HCT116 (cell line): ENCODE measurements at places on chromosomes 7 and 10.
A peak's percentile ranks its signal among the peaks of the same experiment; 100 is the strongest.

- peak; percentile 38 for DNase-seq
Observed at GRCh38 chr10:58299580-58299979, 30.6 kb downstream of the CISD1 start.

GRCh38 chr7:36607721-36608095 is 116.6 kb downstream of the AOAH start:
- no peak for DNase-seq

- DNase-seq, result no peak
Observed at GRCh38 chr10:34739915-34740314, 75.2 kb downstream of the PARD3 start.

GRCh38 chr7:47940088-47941013 is 7.9 kb downstream of the PKD1L1 start:
- DNase-seq, result no peak

DNA sequence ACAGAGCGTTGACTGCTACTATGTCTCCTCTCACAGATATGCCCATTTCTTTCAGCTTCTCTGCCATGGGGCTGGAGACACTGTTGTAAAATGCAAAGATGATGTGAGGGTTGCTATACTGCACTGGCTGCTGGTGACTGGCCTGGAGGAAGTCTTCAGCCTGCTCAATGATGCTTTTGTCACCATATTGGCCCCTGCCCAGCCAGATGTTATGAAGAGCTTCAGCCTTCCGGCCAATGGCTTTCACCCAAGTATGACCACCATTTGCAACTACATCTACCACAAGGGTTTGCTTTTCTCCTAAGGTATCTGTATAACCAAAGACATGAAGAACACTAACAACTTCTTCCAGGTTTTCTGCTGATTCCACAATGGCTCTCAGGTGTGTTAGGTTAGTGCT is 1.6 kb downstream of the C7orf25 start:
- no peak for DNase-seq

- DNase-seq, result no peak
Observed at GRCh38 chr7:40579401-40579800, 444.6 kb downstream of the SUGCT start.

GRCh38 chr7:99752356-99752755 is 17.4 kb upstream of the CYP3A7 start:
- DNase-seq, result no peak

DNA sequence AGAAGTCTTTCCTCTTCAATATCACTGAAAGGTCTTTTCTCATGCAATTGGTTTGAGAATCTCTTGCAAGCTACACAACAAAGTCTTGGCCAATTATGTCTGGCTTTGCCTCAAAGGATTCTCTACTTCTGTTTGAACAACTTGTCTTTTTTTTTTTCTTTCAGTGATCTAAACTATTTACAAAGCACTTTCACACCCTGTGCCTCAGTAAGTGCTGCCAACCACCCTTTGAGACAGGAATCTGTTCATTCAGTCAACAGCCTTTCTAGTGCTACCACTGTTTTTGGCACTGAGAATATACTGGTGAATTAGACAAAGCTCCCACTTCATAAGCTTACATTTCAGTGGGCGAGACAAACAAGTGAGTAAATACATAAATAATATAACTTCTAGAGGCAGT is 26.9 kb upstream of the SDK1 start:
- DNase-seq, result no peak

DNA sequence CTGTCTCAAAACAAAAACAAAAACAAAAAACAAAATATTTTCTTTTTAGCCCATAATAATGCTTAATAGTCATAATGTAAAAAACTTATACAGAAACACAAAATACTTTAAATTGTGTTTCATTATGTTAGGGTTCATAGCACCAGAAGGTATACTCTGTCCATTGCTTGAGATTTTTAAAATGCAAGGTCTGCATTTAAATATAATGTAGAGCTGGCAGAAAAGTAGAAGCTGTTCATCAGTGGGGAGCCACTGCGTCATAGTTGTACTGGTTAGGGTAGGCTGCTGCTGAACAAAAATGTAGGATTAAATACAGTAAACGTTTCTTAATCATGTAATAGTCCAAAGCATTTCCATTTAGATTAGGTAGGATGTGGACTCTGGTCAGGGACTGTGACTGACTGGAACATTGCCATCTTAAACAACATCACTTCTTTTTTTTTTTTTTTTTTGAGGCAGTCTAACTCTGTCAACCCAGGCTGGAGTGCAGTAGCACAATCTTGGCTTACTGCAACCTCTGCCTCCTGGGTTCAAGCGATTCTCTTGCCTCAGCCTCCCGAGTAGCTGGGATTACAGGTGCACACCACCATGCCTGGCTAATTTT is 85.2 kb downstream of the ANKIB1 start:
- DNase-seq, result no peak

DNA sequence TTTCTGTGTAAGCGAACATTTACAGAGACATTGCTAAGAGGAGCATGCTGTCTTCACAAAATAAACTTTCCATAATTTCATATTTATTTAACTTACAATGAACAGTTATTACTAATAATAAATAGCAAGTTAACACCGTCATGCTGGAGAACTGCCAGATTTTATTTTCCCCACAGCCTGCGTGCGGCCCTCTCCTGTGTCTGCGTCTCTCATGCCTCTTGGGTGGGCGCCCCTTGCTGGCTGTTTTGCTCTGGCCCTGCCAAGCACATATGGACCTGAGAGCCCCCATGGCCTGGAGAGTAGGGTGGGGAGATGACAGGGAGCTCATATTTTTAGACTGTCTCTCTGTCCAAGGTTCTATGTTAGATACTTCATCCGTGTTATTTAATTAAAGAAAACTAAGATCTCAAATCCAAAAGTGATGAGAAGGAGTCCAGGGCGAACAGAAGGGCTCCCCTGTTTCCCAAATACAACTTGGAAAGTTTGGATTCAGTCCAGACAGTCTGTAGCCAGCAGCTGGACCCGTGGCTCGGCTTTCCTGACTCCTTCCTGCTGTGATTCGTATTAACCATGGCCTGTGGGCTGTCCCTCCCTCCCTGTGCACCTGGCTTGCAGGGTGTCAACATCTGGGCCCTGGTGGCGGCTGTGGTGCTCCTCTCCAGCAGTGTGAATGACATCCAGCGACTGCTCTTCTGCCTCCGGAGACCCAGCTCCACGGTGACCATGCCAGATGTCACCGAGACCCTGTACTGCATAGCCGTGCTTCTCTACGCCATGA is 20.5 kb downstream of the FBH1 start:
- no peak for DNase-seq

GRCh38 chr10:86372119-86372783 is 5.7 kb upstream of the GRID1 start:
- DNase-seq, result no peak

GRCh38 chr10:59958882-59959281 is 52.5 kb upstream of the CCDC6 start:
- DNase-seq, result no peak

- no peak for DNase-seq
Observed at GRCh38 chr7:28882869-28883470, 75.2 kb downstream of the TRIL start.

- no peak for DNase-seq
Observed at GRCh38 chr10:75532253-75532924, 101.0 kb downstream of the LRMDA start.

DNA sequence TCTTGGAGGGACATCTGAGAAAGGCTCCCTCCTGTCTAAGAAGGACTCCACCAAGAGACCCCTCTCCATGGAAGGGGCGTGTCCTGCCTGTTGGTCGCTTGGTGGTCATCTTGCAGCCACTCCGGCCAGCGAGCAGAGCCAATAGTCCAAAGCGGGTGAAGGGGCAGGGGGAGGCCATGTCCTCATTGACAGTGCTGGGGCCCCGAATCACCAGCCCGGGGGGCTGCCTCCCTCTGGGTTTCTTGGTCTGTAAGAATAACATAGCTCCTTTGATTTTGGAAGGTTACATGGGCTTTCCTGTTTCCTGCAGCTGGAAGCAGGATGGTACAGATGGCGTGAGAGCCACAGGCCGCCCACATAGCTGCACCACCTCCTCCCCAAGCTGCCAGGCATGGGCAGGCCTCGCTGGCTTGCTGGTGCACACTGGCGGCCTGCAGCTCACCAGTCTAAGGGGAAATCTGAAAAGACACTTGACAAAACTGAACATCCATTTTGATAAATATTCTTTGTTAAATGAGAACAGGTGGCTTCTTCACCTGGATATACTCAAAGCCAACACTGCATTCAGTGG is 105.8 kb downstream of the ARHGAP22 start:
- DNase-seq, result no peak

DNA sequence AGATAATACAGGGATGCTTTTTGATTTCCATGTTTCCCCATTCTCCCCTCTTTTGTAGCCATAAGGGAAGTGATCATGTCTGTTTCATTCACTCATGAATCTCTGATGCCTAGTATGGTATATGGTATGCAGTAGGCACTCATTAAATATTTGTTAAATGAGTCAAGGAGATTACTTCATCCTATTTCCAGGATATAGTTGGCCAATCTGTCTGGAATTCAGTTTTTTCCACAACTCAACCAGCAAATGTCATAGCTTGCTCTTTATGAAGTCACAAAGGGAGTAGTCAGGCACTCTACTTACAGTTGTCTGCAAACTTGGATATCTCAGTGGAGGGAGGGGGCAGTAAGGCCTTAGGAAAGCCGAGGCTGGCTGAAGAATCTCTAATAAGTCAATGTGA is 853.6 kb downstream of the LRMDA start:
- no peak for DNase-seq

DNA sequence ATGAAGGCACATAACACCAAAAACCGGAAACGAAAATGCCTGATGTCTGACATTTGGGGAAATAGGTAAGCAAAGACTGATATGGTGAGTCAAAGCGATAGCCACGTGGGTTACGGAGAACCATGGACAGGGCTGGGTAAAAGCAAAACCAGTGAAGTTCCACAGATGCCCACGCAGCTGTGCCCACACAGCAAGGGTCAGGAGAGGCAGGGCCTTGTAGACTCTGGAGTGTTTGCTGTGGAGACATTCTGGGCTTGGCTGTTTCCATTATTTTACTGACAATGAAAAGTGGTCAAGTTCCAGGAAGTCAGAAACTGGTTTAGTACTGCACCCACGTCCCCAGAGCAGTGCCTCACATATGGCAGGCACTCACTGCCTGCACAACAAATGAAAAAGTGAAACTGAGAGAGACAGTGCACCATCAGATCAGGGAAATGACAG is 148.7 kb downstream of the ZMYND11 start:
- DNase-seq, result no peak

DNA sequence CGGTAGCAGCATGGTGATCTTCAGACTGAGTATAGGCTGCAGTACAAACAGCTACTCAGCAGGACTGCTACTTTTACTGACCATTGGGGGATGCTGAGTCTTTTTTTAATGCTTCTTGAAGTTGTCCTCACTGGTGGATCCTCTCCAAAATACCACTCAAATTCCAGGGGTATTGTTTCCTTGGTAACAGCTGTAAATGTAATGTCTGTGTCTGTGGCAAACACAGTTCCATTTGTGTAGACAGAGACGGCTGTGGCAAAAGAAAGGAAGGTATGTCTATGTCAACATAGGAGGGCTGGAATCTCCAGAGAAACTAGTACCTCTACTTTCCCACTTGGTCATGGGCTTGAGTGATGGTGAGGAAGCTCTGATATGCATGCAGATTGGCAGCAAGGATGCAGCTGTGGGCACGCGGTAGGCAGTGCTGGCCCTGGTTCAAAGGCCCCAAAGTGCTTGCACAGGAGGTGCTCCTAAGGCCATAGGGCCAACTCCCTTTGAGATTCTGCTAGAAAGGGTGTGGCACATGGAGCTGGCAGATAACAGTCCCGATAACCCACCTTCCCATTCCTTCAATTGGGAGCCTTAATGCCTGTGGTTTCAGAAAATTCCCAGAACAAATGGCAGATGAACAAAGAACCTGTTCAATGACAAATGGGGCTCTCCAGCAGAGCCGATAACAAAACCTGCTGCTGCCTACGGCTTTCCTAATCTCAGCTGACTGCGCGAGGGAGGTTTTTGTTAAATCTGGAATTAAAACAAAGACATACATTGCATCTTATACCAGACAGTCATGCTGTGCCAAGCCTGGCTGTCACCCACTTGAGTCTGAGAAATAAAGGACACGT is 43.0 kb downstream of the PKD1L1 start:
- DNase-seq, result no peak

DNA sequence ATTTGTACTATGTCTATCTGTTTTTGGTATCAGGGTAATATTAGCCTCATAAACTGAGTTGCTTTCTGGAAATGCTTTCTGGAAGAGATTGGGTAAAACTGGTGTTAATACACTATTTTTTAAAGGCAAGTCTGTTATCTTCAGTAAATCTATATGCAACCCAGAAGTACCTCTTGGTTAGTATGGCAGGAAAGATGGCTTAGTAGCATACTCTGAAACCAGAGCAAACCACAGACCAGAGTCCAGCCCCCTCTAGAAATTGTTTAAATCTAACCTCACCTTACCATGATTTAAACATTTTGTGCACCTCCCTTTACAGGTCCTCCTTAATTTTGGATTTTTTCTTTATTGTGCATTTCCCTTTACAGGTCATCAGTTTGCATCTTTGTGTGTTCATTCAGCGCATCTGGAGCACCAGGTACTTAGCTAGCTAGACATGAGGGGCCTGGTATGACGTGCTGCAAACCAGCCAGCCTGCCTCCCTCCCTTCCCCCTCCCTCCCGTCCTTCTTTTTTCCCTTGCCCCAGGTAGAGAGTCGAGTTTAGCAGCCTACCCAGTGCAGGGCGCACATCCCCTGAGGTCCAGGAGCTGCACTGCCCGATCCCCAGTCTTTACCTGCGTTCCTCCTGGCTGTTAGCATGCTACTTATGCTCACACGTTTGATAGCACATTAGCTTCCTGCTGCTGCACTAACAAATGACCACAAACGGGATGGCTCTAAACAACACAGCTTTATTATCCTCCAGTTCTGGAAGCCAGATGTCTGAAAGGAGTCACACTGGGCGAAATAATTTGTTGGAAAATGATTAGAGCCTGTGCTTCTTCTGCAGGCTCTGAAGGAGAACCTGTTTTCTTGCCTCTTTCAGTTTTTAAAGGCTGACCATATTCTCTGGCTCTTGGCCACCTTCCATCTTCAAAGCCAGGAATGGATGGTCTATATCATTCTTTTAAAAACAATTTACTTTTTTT is 299.9 kb upstream of the HABP2 start:
- DNase-seq, result no peak

GRCh38 chr10:131850383-131850870 is 50.4 kb upstream of the PPP2R2D start:
- DNase-seq, result no peak

DNA sequence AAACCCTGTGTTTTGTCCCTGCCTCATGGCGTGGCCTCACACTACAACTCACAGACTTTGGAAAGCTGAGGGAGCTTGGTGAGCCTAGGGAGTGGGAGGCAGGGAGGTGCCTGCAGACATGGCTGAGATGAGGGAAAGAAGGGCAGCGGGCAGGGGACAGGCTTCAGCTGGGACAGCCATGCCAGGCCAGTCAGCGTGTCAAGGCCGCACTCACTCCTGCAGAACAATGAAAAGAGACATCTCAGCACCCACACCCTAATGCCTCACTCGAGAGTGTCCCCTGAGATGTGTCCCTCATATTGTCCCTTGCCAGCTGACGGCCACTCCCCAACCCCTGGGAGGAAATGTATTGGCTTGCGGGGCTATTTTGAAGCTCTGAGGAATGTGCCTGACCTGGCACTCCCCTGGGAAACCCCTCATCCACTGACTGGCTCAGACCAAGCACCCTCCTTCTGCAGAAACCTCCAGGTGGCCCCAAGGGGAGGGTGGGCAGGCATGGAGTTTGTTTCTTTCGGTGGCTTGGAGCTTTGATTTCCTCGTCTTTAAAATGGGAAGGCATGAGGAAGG is 31.6 kb downstream of the SH3PXD2A start:
- no peak for DNase-seq
